ENCODE measurements at places on chromosomes 3 and 15. TPM values are rescaled to one million over a fixed set of nuclear protein-coding genes. Genes with fewer than 3 reads are reported as not detected.

GRCh38 chr15:46296797-46297196 is 662.0 kb downstream of the SQOR start:
- no peak for DNase-seq

Gene SEMA3G
- total RNA-seq, result 0.60 TPM

Gene GABRB3
- 0.49 TPM for total RNA-seq

Gene PTX3
- not detected for total RNA-seq

DNA sequence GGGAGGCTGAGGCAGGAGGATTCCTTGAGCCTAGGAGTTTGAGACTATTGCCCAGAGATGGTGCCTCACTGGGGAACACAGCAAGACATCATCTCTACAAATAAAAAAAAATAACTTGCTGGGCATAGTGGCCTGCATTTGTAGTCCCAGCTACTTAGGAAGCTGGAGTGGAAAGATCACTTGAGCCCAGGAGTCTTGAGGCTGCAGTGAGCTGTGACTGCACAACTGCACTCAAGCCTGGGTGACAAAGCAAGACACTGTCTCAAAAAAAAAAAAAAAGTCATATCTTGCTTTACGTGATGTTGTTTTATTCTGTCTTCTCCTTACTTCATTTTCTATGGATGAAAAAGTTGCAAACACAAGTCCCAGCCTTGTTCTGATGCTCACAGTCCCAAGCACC is 14.1 kb downstream of the GATM start:
- DNase-seq, result no peak

GRCh38 chr3:114101101-114101500 is 44.6 kb downstream of the QTRT2 start:
- DNase-seq, result no peak

- no peak for DNase-seq
Measured at GRCh38 chr3:38805765-38806386, 10.1 kb downstream of the SCN10A start.

GRCh38 chr3:185583925-185584324 is 2.2 kb upstream of the SENP2 start:
- DNase-seq, result no peak

DNA sequence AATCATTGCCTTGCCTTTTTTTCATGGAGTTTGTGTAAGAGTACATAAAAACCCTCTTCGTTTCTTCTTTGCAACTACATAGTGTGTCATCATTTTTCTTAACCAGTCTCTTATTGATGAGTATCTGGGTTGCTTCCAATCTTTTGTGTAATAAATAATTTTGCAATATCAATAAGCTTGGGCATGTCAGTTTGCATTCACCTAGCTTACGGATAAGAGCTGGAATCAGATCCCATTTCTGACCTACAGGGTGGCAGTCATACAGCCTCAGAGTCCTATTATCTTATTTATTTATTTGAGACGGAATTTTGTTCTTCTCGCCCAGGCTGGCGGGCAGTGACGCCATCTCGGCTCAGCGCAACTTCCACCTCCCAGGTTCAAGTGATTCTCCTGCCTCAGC is 18.3 kb downstream of the ANP32A start:
- no peak for DNase-seq

- no peak for DNase-seq
Measured at GRCh38 chr3:96657710-96658109, 156.7 kb upstream of the EPHA6 start.

GRCh38 chr3:108076564-108076963 is 14.3 kb downstream of the CD47 start:
- DNase-seq, result no peak

DNA sequence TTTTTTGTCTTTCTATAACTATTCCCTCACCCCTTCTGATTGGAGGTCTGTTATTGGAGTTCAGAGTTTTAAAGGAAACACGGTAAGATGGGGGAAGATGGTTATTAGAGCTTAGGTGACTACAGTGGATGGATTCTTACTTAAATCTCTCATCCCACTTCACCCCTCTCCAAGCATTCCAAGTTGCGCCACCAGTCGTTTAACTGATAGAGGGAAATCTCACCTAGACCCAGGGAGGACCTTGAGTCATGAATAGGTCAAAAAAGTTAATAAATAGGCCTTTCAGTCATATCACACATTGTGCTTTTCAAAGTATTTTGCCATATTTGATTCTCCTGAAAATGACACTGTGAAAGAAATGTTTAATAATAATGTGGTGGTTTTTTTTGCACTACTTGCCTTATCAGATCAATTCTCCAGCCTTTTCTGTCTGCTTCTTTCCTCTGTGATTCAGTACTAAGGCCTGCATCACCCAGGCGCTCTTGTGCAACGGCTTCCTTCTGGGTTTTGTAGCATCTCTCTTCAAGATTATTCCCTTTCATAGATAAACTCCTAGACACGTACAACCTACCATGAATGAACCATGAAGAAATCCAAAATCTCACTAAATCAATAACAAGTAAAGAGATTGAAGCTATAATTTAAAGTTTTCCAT is 100.4 kb upstream of the TGFBR2 start:
- DNase-seq, result no peak

- DNase-seq, result peak; percentile 84
Measured at GRCh38 chr3:142828703-142829305, 60.1 kb downstream of the PCOLCE2 start.

- DNase-seq, result no peak
Measured at GRCh38 chr3:114218578-114219185, 18.7 kb downstream of the ZNF80 start.

- no peak for DNase-seq
Measured at GRCh38 chr3:193843474-193844301, 250.7 kb downstream of the OPA1 start.

Gene RTP3
- 21.1 TPM for total RNA-seq

DNA sequence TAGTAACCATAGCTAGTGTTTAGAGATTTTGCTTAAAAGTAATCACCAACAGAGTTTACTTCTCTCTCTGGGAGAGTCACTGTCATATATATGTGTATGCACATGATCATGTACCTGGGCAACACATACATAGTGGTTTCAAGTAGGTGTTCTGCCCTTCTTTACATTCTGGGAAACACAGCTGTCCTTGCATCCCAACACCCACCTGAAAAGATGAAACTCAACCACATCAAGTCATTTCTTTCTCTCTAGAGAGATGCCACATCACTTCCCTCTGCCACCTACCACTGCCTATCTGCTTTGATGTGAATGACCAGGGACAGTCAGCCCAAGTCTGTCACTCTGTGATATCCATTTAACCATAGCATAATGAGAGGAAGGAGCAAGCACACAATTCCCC is 155.8 kb upstream of the GADL1 start:
- no peak for DNase-seq

Gene UBA7
- total RNA-seq, result 16.4 TPM
